Activated naive CD8-positive, alpha-beta T cell treated with anti-CD3 and anti-CD28 coated beads, Interleukin-2, amount 50 U/mL, for 24 hours (primary cell): ENCODE measurements at places on chromosomes 16 and 17.

DNA sequence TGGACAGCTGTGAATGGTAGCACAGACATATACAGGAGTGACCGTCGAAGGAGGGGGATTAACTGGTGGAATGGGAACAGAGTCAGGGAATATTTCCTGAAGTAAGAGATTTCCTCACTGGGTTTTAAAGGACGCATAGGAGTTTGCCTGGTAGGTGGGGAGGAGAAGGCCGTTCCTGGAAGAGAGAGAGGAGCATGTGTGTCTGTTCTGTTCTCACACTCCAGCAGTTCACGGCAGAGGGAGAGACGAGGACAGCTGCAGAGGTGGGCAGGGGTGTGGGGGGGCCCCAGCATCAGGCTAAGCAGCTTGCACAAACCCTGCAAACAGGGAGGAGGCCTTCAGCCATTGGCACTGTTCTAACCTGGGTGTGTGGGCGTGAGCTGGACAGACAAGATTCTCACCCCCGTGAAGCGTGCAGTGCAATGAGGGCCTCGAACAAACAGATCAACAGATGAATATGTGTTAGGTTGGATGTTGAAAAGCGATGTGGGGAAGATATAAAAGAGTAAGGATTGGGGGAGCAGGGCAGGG, 85.3 kb upstream of the GSE1 start:
- DNase-seq, result no peak

- no peak for DNase-seq
These were observed 13.8 kb downstream of the HROB start for GRCh38 chr17:44155488-44155887.

DNA sequence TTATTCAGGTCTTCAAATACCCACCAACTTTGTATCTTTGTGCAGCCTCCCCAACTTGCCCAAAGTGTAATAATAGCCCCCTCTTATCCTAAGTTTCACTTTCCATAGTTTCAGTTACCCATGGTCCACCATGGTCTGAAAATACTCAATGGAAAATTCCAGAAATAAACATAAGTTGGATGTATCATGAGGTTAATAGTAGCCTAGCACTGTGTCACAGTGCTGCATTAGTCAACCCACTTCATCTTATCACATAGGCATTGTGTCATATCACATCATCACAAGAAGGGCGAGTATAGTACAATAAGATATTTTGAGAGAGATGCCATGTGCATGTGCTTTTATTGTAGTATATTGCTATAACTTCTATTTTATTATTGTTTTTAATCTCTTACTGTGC, 21.9 kb downstream of the OMG start:
- no peak for DNase-seq

DNA sequence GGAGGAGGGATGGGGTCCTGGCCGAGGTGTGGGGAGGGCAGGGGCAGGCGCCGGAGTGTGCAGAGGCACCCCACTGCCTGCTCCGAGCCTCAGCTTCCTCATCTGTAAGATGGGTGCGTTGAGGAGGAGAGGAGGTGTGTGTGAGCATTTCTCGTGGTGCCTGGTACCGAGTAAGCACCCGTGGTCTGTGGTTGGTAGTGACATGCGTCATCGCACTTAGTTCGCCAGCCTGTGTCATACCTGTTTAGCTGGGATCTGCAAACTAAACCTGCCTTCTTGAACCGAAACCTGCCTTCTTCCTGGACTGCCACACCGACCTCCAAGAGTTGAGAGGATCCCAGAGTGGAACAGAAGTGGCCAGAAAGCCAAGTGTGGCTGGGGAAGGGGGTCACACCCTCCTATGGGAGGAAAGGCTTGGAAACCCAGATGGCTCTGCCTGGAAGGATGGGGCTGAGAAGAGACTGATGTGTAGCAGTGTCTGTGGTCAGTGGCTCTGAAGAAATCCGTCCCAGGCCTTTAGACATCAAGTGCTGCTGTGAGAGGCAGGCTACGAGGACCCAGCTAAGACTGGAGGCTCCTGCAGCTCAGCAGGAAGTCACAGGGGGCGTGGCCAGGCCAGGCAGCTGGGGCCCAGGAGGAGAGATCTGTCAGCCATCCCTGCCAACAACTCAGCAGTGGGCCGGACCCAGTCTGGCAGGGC, 162.6 kb upstream of the PLCG2 start:
- peak; percentile 75 for DNase-seq

- no peak for DNase-seq
These were observed 31.6 kb downstream of the TEKT3 start for GRCh38 chr17:15309793-15310192.

GRCh38 chr16:12998361-12999085, 97.1 kb downstream of the SHISA9 start:
- no peak for DNase-seq

- peak; percentile 29 for DNase-seq
These were observed 794 bp downstream of the TMEM235 start for GRCh38 chr17:78231991-78232858.

DNA sequence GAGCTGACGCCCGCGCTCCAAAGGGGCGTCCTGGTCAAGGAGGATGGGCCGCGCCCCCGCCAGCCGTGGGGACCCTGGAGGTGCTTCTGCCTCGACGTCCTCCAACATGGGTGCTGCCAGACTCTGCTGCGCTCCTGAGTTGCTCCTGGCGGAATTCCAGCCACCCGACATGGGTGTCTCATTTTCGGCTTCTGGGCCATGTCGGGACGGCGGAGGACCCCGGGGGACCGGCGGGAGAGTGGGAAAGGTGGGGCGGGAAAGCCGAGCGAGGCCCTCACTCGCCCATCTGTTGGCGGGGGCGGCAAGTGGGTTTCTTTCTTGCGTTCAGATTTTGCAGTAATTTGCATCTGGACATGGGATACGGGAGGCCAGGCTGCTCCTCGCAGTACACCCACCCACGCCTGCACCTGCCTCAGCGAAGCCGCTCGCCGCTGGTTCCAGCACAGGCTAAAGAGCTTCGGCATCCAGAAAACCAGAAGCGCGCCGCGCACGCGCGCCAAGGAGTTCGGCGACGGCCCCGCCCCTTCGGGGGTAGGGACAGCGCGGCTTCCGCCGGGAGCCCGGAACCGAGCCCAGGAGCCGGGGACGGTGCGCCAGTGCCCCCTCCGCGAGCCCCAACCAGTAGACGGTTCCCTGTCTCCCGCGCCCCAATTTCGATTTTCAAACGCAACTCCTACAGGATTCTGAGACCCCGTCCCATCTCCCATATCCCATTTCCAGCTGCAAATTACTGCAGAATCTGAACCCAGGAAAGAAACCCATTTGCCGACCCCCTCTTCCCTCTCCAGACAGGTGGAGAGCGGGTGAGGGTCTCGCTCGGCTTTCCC, at the start of gene ARMC7:
Gene ARMC7, plus strand, starts transcription at position 563 of the 827 bp plus-strand sequence. CDS start 320 bp downstream, outside the sequence.
- DNase-seq, result peak; percentile 95

GRCh38 chr17:82216301-82217119, 3.9 kb upstream of the CCDC57 start:
- peak; percentile 63 for DNase-seq

DNA sequence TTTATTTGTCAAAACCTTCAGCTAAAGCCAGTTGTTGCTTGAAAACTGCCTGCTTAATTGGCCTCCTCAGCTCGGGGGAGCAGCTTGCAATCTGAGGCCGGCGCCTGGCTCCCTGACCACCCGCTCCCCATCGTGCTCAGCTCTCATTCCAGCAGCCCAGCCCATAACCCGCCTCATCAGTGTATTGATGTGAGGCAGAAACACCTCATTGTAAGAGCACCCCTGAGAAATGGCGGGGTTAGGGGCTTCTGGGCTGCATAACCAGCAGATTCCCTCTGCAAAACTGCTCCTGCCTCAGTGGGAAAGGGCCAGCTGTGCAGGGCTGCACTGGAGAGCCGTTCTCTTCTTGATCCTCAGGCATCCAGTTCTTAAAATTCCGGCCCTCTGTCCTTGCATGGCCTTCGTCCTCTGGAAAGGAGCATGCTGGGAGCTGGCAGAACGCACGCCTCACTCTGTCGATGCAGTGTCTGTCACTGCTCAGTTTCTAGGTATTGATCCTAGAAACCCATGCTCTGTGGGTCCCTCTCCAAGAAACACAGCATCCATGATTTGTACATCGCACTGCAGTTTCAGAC, 113.8 kb upstream of the CHMP6 start:
- no peak for DNase-seq

- no peak for DNase-seq
These were observed 7.6 kb upstream of the C1QTNF8 start for GRCh38 chr16:1103636-1103980.

DNA sequence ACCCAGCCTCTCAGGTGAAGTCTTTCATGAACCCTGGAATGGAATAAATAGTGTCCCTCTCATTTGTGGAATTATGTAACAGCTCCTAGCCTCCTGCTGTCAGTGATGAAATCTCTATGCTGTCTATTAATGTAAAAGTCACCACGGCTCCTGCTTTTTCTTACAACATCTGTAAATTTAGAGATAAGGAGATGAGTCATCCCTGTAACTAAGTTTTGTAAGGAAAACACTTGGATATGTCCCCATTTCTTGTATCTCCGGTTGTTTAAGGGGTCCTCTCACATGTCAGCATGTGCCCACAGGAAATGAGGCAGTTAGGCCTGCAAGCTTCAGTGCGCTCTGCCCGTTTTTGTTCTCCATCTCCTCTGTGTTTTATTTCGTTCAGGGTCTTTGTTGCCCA, 2.8 kb upstream of the NAT9 start:
- no peak for DNase-seq

DNA sequence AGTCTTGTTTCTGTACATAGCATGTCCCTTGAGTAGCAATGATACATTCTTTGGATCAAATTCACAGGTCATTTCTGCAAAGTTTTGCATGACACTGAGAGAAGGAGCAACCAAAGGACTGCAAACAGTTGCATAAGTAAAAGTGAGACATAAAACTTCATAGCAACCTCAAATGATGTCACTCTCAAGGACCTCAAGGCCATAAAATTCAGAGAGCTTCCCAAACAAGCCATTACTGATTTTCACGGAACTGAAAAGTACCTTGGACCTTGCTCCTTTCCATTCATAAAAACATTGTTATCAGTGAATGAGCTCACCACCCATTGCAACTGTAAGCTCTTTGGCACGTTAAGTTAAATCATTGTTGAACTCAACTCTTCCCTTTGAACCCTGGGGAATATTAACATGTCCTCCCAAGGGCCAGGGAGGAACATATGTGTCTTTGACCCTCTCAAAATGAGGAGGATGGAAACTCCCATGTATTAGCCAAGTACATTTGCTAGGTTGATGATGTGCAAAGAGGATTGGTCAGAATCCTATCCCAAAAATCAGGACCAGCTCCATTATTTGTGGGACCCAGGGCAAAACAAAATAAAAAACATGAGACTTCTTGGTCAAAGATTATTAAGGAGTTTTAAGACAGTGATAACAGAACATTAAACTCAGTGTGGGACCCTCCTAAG, 275.0 kb upstream of the DYNLRB2 start:
- DNase-seq, result no peak

DNA sequence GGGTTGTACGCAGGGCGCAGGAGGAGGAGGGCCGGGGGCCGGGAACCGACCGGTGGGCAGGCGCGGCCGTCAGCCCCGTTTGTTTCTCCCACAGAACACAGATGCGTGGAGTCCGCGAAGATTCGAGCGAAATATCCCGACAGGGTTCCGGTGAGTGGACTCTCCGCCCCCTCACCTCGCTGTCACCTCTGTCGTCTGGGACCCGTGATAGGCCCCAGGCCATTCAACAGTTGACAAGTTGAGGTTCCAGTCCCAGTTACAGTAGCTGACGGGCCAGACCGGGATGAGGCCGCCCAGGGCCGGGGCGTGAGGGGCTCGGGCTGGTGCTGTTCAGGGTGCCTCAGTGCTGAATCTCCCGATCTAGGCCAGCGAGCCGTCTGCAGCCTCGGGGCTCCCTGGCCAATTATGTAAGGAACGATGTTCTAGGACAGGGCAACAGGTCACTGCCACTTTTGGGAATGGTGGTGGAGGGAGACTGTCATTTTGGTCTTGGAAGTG, 628 bp downstream of the GABARAPL2 start:
- DNase-seq, result peak; percentile 16

DNA sequence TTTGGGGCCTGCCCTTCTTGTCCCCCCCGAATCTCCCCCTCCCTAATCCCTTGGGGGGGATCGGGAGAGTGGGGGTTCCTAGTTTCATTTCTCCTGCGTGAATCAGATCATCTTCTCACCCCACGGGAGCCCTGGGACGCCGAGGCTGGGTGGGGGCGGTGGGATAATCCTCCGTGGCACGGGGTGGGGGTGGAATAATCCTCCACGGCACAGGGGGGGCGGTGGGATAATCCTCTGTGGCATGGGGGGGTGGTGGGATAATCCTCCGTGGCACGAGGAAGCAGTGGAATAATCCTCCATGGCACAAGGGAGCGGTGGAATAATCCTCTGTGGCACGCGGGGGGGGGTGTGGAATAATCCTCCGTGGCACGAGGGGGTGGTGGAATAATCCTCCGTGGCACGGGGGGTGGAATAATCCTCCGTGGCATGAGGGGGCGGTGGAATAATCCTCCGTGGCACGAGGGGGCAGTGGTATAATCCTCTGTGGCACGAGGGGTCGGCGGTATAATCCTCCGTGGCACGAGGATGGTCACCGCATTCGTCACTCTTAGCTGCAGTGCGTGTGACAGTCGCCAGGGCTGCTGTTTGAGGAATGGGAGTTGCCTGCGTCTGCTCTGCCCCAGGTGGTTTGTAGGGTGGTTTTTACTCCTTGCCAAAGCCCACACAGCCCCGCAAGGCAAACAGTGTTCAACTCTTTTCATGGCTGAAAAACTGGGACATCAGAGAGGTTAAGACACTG, 156.9 kb downstream of the LAT start:
- DNase-seq, result no peak

GRCh38 chr16:29836623-29837022, 16.4 kb downstream of the MVP start:
- DNase-seq, result no peak

DNA sequence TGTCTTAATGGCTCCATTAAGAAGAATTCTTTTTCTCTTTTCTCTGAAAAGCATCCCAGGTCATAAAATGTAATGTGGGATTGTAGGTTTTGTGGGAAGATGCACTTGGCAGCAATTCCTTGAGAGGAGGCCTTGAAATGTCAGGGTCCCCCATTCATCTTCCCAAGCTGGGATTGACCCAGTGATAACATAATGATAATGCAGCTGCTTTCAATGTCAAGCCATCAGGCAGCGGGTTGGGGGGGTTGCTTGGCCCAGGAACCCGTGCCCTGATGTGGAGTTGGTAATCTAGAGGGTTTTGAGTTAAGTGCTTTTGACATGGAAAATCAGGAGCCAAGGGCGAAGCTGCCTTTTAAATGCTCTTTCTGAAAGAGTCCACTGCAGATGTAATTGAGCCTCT, 484.0 kb downstream of the WWOX start:
- DNase-seq, result no peak
